SHP77 (cell line): ENCODE measurements at places on chromosomes 5 and 9.
A peak's percentile ranks its signal among the peaks of the same experiment; 100 is the strongest.

GRCh38 chr9:122261469-122261881 is 3.2 kb downstream of the RBM18 start:
- no peak for DNase-seq

GRCh38 chr9:114662081-114662989 is 4.7 kb upstream of the TEX53 start:
- peak; percentile 49 for DNase-seq

GRCh38 chr5:96734871-96735325 is 72.7 kb downstream of the CAST start:
- no peak for DNase-seq

DNA sequence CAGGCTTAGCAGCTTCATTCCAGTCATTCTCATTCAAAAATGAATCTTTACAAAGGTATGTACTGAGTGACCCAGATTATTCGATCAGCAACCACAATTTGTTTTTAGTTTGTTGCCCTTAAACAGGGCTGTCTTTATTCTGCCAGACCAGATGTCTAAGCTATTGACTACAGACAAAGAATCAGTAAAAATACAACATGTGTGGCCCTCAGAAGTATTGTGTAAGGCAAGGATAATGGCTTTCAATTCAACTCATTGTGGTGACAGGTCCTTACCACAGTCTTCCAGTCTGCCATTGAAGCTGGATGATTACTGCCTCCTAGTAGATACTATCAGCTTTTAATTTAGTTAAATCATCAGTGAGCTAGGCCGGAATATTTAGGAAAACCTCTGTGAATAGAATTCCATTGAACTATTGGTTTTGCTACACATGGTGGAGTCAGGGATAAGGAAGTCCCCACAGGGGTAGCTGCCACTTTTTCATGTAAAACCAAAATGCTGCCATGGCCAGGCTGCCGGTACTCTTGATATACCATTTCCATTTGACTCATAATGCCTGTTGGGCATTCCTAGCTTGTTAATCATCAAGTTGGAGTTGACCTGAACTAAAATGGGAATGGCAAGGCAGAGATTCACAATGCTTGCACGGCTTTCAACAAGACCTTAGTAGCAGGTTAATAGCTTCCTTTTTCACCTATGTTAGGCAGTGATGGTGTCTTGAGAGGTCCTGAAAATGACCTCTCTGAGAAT is 175.6 kb downstream of the MEF2C start:
- DNase-seq, result no peak
